GM23248 (cell line): ENCODE measurements at places on chromosomes 4 and X.

DNA sequence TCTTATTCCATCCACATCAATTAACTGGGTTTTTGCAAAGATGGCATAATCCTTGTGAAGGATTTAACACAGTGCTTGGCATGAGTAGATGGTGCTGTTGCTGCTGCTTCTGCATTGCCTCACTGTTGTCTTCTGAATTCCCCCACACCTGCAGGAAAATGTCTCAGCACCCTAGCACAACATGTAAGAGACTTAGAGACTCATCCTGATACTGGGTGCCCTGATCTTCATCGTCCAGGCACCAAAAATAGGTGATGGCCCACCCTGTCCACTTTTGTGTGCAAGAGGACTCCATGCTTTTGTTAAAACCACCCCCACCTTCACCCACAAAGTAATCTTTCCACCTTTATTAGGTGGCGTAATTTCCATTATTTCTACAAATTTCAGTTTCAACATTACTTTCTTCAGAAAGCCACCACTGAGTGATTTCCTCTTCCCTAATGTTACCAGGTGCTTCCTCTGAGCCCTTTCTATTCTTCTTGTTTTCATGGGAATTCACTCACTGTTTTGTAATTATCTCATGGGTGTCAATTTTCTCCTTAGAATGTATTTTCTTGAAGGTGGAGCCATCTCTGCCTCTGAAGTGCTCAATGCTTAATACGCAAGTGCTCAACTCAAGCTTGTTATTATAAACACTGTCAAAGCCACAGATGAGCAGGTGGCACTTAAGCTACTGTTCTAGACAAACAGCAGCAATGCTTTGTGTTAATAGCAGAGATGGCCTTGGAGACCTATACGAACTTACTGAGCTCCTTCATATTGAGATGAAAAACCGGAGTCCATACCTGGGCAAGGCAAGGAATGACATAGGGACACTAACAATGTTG is 89.5 kb downstream of the HS3ST1 start:
- DNase-seq = no peak

DNA sequence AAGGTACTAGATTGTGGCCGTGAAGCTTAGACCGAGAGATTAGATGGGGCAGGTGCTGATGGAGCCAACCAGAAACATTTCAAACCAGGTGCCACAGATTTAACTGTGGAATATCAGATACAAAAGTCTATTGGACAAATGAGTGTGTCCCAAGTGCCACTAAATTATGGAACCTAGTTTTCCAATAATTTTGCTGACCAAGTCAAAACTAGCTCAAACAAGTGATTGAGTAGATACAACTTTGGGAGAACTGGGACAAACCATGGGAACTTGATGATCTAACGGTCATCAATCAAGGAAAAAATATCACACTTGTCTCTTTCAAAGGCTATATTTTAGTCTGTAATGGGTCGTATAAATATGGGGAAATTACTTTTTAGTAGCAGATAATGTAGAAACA is 562.9 kb downstream of the KCNIP4 start:
- no peak for DNase-seq

DNA sequence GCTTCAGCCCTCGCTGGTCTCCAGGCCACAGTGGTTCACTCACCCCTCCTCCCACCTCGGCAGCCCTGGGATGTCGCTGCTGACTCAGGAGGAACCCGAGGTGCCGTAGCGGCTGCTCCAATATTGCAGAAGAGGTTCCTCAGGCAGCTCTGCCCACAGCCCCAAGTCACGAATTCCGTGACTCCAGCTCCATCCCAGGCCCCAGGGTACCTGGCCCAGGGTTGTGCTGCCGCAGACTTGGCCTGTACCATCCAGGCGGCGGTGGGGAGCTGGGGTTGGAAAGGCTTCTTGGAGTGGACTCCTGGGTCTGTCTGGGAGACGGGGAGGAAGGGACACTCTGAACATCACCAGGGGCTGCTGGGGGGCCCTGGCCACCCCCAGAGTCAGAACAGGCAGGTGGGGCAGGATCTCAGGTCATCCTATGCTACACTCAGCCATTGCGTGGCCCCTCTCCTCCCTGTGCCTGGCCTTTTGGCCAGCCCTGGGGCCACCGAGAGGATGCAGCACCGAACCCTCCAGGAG is 728 bp upstream of the HGFAC start:
- DNase-seq = peak; percentile 82

GRCh38 chr4:95181243-95181995 is 367.4 kb downstream of the UNC5C start:
- peak; percentile 80 for DNase-seq

DNA sequence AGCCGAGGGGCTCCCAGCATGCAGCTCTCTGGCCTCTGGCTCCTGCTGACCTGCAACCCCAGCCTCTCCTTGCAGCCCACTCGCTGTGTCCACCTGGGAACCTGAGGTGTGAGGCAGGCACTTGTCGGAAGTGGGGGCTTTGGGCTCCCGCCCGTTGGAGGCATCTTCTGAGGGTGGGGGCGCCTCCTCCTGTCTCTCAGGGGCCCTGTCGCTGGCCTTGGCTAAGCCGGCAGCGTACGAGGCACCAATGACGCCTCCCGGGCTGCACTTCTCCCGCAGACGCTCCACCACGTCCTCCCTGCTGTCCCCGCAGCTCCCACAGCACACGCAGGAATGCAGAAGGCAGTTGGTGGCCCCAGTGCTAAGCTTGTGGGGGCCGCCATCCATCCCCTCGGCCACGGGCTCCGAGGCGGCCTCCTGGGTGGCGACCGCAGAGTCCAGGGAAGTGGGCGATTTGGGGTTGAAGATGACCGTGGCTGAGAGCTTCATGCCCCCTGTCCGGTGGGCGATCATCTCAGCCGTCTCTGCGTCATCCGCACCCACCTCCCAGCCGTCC is 42.5 kb upstream of the MXD4 start:
- DNase-seq = no peak

GRCh38 chr4:82508806-82509428 is 52.9 kb downstream of the TMEM150C start:
- no peak for DNase-seq

DNA sequence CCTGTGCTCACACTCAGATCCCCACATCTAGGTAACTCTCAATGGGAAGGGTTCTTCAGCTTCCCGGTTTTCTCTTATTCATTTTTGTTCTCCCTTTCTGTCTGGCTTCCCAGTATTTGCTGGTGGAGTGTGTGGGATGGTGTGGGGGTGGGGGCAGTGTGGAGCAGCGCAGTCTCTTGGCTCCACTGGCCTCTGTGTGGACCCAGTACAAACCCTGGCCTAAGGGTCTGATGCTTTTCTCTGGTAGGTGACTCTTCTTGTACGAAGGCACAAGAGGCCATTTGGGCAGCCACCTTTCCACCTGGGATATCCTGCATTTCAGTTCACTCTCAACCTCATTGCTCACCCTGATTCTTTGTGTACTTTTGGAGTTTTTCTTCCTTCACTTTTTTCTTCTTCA is 71.3 kb downstream of the NBDY start:
- DNase-seq = no peak

- DNase-seq = no peak
These were observed 47.4 kb downstream of the WWC2 start for GRCh38 chr4:183146478-183146877.

- peak; percentile 20 for DNase-seq
These were observed 80.2 kb downstream of the SYNPO2 start for GRCh38 chr4:118968813-118969212.

DNA sequence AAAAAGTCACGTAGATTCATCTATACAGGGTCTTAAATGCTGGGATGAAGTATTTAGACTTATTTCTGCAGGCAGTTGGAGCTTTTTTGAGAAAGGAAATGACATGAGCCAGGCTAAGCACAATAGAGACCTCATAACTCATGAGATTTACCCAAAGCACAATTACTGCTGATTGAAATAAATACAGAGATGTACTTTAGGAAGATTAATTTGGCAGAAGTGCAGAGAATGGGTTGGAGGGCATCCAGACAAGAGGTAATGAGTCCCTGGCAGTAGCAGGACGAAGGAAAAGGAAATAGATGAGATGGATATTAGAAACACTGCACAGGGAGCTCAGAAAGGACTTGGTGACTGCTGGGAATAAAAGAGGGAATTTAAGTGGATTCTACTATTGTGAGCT is 129.1 kb downstream of the SHROOM4 start:
- no peak for DNase-seq

DNA sequence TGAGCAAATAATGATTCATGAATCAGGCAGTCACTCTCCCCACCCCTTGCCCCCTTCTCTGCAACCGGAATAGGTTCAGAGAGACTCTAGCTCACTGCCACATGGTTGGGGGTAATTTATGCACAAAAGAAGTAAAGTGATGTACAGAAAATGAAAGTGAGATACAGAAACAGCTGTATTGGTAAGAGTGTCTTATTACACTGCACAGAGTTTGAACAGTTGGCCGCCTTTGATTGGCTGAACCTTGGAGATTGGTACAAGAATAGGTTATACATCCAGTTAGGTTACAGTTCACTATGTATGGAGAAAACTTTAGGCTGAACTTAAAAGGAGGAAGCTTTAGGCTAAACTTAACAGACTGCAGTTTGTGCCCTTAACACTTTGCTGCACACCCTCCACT is 34.6 kb upstream of the DIAPH2 start:
- no peak for DNase-seq

DNA sequence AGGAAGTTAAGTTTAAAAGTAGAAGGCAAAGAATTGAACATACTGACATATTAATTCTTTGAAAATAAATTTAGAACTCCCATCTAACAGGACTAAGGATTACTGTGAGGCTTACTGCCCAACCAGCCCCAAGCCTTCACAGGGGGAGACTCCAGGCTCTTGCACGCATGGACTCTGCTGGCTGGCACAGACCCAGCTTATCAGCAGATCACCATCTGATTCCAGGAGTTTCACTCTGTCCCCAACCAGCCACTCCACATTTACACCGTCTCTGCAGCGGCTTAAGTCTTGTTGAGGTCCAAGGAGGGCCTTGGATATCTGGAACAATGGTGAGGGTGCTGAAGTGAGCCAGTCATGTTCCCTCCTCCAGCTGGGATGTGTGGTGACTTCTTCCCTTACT is 16.4 kb upstream of the OTUD4 start:
- no peak for DNase-seq

DNA sequence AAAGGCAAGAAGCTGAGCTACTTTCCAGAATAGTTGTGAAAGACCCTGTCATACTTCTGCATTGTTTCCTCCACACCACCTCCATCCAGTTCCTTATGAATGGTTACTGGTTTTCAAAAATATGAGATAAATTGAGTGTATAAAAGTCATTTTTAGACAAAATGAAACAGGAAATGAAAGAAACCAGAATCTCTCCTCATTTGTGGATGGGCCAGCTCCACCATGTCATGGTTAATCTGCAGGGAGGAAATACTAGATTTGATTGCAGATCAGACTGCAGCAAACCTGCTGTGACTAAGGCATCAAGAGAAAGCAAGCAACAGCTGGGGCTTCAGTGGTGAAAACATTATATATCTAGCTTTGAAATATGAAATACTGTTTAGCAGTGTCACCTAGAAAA is 23.8 kb downstream of the F9 start:
- no peak for DNase-seq

GRCh38 chr4:169051761-169052593 is 41.9 kb upstream of the CBR4 start:
- DNase-seq = no peak

DNA sequence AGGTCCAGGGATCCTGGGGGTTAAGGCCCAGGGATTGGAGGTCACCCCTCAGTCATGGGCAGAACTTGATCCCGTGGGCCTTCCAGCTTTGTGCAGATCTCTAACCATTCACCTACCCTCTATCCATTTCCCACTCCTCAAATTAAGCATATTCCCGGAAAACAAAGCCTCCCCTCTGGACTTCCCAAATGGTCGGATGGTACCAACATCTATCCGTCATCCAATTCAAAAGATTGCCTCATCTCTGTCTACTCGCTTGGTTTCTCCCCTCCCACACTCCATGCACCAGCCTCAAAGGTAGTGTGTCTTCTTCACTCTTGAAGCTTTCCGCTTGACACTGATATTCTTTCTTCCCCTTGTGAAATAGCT is 473 bp upstream of the BCLAF3 start:
- DNase-seq = no peak

DNA sequence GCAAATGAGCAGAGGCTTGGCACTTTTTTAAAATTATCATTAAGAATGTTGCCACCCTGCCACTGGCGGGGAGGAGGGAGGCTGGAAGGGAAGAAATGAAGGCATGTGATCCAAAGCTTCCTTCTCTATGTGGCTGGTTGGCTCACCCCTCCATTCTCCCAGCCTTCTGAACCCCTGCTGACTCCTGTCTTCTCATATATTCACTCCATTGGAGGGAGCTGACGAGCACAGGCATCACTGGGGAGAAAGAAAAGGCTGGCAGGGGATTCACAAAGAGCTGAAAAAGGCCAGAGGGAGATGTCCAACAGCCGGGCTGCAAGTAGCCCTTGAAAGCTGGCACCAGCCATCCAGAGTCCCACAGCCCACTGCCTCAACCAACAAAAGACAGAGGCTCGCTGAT is 495.6 kb downstream of the BCOR start:
- no peak for DNase-seq

DNA sequence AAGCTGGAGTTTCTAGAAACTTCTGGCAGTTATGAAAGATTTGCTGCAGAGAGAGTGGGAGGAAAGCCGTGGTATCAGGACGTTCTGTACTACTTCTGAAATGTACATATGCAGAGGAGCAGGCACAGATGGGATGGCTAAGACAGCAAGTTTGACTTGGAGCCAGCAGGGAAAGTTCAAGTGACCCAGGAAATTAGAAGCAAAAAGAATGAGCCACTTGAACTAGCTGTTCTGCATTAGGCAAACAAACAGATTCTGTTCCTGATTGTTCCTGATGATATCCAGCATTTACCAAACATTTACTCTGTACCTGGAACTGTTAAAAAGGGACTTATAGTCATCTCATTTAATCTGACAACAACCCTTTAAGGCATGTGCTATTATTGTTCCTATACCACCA is 41.4 kb upstream of the CXCL13 start:
- no peak for DNase-seq

DNA sequence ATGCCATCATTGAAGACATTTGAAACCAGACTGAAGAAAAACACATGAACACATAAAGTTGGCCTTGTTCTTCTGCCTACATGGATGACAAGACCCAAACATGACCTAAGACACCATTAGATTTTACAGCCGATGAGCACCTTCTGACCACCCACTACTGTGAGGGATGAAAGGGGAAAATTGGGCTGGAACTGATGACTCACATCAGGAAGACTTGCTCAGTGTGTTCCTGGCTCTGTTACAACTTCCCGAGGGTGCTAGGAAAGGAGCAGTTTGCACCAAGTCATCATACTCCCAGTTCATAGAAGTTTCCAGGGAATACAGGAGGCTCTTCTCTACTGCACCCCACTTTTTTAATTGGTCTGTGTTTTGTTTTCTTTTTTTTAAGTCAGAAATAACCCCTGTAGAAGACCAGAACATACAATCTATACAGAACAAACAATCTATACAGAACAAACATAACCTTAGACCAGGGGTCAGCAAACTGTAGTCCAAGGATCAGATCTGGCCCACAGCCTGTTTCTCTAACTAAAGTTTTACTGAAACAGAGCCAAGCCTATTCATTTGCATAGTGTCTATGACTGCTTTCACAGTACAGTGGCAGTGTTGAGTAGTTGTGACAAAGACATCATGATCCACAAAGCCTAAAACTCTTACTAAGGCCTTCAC is 25.3 kb downstream of the BTC start:
- peak; percentile 26 for DNase-seq
